ENCODE measurements at places on chromosomes 11 and 22.

- no peak for DNase-seq
These were observed 8.8 kb upstream of the IZUMO1R start for GRCh38 chr11:94295534-94295933.

- no peak for DNase-seq
These were observed 229.0 kb downstream of the TMEM135 start for GRCh38 chr11:87266751-87267150.

DNA sequence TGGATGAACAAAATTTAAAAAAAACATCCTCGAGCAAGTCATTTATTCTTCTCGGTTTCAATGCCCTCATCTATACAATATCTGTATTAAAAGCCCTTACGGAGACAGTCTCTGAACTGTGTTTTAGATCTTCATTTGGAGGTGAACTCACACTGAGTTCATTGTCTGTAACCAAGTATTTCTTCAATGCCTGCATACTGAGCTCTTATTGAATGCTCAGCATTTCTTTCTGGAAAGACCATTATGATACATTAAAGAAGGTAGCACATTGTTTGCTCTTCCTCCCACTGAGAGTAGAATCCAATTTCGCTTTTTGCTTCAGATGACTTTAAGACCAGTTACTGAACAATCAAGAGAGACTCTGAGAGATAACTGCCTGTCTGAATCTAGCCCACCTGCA lies 1.7 kb upstream of the ANO3 start:
- no peak for DNase-seq

GRCh38 chr11:108786281-108786990 lies 121.6 kb downstream of the DDX10 start:
- no peak for DNase-seq

- DNase-seq = no peak
These were observed 93.5 kb downstream of the MYEOV start for GRCh38 chr11:69387409-69387885.

DNA sequence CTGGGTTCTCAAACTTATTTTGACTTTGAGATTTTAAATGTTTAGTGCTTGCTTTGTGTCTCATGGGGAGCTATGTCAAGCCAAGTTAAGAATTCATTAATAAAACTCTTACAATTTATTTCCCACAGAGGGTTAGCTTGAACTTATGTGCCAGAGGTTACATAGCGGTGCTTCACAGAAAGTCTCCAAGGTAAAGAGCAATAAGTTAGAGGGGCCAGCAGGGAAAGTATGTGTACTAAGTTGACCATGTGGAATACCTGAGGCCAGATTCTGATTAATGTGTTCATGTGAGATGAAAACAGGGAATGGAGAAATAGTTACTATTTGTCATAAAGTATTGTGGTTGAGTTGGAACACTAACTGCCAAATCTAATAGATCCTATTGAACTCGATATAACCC lies 149.3 kb downstream of the TMEM135 start:
- no peak for DNase-seq

- DNase-seq = no peak
These were observed 271.4 kb upstream of the LUZP2 start for GRCh38 chr11:24225501-24225900.

DNA sequence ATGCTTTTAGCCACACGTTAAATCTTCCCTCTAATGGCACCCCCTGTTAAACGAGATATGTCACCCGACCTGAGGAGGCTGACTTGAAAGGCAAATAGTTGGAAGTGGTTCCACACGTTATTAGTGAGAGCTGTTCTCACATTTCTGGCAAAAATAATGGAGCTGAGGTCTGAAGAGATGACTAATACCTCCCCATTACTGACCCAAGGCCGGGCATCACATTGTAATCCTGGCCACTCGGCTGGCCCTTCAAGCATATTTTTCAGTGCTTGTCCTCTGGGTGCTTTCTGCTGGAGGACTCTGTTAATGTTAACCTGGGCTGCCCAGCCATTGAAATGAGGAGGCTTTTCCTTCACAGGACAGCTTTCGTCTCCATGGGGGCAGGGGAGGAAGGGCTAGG lies 260.0 kb upstream of the CADM1 start:
- no peak for DNase-seq
